DND-41 (cell line): ENCODE measurements at places on chromosomes 7 and 10.

DNA sequence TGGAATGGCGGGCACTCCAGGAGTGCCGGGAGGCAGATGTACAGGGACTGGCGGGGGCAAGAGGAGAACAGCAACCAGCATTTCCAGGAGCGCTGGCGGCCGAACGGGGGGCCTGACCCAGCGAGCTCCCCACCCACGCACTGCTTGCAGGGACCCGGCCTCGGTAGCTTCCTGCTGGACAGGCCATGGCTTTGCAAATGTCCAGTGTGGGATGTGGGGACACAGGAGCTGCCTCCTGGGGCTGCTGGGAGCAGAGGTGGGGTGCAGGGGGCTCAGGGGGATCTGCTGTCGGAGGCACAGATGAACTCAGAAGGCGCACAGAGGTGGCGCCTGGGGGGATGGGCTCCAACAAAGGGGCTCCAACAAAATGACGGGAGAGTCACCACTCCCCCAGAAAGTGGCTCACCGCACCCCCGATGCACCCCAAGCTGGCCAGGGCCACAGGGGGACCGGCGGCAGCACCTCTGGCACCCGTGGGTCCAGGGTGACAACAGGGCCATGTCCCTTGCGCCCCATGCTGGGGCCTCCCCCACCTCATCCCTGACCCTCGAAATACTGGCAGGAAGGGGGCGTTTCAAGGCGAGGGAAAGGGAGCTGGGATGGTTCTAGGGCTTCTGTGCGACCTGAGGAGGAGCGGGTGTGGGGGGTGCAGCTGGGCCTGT, 41.1 kb downstream of the AP5Z1 start:
- no peak for DNase-seq

GRCh38 chr10:131177431-131178327, 133.8 kb downstream of the TCERG1L start:
- DNase-seq: no peak

DNA sequence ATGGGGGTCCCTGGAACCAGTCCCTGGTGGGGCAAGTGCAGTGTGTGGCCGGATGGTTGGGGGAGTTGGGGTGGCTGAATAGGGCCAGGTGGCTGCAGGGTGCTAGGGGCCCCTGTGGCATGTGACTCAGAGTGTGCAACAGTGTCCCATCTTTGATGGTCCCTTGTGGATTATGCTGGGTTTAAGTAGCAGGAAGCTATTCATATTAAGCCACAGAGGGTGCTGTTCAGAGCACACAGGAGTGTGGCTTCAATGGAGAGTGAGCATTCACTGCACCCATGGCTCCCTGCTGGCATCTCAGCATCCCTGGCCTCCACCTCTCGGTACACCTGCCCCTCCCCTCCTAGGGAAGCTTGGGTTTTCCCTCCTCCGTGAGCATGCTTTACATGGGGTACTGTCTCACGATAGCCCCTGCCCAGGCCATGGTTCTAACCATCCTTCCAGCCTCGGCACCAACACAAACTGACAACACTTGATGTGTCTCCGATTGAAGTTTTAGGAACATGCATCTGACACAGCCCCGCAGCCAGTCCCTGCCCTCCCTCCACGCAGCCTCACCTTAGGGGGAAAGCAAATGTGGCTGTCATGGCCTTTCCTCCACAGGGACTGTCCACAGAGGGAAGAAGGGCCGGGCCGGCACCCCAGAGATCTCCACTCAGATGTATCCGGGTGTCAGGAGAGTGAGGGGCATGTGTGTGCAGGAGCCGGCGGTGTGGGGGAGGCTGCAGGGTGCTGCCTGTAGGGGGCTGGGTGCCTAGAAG, 30.4 kb upstream of the PPIF start:
- DNase-seq: peak; percentile 57

DNA sequence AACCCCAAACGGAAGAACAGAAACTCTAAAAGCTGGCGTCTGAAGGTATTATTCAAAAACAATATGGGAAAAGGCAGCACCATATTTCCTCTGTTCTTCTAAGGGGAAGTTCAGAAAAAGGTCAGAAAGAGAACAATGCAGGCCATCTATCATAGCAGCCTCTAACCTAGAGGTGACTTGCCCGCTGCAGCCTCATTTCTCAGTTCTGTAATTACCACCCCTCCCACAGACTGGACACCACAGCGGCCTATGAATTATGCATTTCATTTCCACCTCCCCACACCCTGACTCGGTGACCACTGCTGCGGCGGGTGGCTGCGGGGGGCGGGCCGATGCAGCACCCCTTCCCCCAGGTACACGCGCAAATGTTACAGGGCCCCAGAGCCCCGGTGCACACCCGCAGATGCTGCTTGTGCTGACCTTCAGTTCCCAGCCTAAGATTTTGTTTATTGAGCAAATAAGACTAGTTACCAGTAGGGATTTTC, 125.5 kb downstream of the CLEC2L start:
- DNase-seq: no peak

- no peak for DNase-seq
Observed at GRCh38 chr10:98096731-98097130, 37.7 kb upstream of the R3HCC1L start.

- DNase-seq: no peak
Observed at GRCh38 chr10:91088300-91089140, 131.9 kb upstream of the PCGF5 start.

DNA sequence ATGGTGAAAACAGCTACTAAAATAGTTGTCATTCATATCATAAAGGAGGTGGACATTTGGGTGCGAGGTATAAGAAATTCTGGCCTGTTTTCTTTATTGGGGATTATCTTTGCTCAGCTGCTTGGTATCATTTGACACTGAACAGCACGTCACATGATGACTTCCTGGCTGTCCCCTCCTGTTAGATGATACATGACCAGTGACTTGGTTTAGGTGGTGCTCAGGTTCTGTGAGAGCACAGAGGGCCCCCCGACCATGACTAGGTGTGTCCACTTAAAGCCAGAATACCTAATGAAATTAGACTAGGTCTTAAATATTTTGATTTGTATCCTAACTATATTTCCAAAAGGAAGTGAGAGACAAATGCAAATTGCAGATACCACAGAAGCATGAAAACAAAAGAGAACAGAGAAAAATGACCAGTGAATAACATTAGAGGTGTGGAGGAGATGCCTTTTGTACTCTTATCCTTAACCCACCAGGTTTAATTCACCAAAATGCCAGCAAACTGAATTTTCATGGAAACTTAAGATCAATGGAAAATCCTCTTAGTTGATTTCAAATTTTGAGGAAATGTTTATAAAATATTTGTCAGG, 50.6 kb upstream of the GJD4 start:
- no peak for DNase-seq
